ENCODE measurements at places on chromosomes 13 and 19.

GRCh38 chr19:35514282-35514809, 897 bp upstream of the DMKN start:
- DNase-seq, result no peak

DNA sequence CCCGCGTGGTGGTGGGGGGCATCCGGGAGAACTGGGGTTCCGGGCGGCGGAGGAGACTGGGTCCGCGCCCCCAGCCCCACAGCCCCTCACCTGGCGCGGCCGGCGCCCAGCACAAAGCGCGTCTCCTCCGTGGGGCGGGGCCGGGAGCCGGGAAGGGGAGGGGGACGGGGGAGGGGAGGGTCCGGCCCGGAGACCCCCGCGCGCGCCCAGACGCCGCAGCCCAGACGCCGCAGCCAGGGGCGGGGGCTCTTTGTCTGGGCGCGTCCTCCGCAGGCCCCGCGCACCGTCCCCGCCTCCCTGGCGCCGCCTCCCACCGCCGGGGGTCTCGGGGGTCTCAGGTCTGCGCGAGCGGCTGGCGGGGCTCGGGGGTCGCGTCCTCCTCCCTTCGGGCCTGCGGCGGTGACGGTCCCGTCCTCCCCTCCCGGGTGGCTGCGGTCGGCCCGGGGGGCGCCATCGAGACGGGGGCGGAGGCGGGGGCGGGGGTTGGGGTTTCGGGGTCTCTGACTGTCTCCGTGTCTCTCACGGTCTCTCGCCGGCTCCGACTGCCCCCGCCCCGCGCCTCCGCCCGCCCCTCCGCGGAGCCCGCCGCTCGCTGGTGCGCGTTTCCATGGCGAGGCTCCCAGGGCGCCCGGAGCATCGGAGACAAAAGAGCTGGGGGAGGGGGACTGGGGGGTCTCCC, at the start of gene PLPPR3:
PLPPR3 (minus strand) TSS at position 131 of the 679 bp plus-strand sequence. CDS start 396 bp downstream, outside the sequence.
- DNase-seq, result no peak

GRCh38 chr19:50383001-50383851, 921 bp upstream of the POLD1 start:
- DNase-seq, result no peak

- no peak for DNase-seq
These were observed 57.3 kb upstream of the TNFRSF19 start for GRCh38 chr13:23512762-23513395.
